ENCODE measurements at places on chromosomes 2 and 18.

- DNase-seq, result no peak
These were observed 396.5 kb upstream of the SALL3 start for GRCh38 chr18:78582898-78583738.

- no peak for DNase-seq
These were observed 101.4 kb upstream of the POU3F3 start for GRCh38 chr2:104752504-104752903.

GRCh38 chr2:100818606-100819369 lies 1.2 kb upstream of the NPAS2 start:
- no peak for DNase-seq

GRCh38 chr2:130372055-130372832 lies 16.4 kb downstream of the PTPN18 start:
- peak; percentile 85 for DNase-seq

DNA sequence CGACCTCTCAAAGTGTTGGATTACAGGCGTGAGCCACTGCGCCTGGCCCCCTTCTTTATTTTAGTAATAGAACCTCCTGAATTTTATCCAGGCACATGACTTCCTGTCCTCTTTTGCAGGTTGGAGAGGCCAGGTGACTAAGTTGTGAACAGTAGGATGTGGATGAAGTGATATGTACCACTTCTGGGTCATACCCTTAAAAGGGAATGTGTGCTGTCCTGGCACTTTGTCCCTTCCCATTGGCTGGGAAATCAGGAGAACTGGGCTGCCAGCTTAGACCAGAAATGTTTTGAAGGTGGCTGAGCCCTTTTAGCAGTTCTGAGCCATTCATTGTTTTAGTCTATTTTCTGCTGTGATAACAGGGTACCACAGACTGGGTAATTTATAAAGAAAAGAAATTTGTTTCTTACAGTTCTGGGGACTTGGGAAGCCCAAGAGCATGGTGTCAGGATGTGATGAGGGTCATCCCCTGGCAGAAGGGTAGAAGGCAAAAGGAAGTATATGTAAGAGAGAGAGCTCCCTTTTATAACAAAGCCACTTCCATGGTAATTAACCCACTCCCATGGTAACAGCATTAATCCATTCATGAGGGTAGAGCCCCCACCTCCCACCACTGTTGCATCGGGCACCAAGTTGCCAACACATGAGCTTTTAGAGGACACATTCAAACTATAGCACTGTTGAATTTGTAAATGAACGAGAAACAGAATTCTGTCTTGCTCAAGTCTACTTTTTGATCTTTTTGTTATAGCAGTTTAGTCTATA lies 79.1 kb downstream of the TTC27 start:
- no peak for DNase-seq
